ENCODE measurements at places on chromosomes 4 and X. TPM values are rescaled to one million over a fixed set of nuclear protein-coding genes. Genes with fewer than 3 reads are reported as not detected.

- H3K4me1 ChIP-seq = no peaks in the 10 kb centered on the region
- no peaks in the 10 kb centered on the region for H3K27me3 ChIP-seq
- H3K4me3 ChIP-seq = no peak overlapping the region
- H3K36me3 ChIP-seq = no peaks in the 10 kb centered on the region
These were observed 38.7 kb downstream of the NLGN3 start for GRCh38 chrX:71183341-71183740.

- H3K4me3 ChIP-seq = no peak overlapping the region
- H3K27ac ChIP-seq = no peak overlapping the region
- DNase-seq = no peak
- no peaks in the 10 kb centered on the region for H3K36me3 ChIP-seq
- peaks cover 2% of the 10 kb centered on the region for H3K27me3 ChIP-seq
These were observed 110.7 kb downstream of the CCSER1 start for GRCh38 chr4:90237751-90238530.

DNA sequence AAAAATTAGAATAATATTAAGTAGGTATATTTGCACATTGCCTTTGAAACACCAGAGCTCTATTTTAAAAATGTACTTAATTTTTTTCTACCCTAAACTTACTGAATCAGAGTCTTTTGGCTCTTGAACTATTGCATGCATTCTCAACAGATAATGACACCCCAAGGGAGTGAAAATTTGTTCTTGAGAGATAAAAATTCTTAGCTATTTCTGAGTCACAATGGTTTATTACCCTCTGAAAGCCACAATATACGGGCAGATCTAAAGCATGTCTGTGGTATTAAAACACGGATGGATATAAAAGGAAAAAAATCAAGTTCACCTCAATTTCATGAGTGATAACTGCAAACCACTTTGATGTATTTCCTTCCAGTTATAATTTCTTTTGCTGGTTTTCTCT, 636.3 kb upstream of the FTHL17 start:
- no peak overlapping the region for H3K27ac ChIP-seq
- no peak for DNase-seq
- no peaks in the 10 kb centered on the region for H3K27me3 ChIP-seq
- H3K4me1 ChIP-seq = no peaks in the 10 kb centered on the region

DNA sequence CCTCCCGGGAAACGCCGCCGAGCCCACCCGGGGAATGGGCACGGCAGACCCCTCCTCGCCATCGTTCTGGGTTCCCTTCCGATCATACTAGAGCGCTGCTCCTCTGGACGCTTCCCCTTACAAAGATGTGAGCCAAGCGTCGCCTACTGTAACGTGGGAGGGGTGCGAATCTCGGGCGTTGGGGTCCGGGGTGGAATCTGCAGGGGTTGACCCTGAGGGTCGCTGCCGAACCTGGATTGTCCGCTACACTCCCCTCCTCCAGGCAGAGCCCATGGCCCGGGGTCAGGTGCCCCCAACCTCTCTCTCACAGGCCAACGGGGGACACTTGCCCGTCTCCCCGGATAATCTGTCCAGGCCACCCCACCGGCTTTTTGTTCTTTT, 13.8 kb downstream of the BCOR start:
- peaks cover 10% of the 10 kb centered on the region for H3K4me1 ChIP-seq
- peak overlapping the region; percentile 56 for H3K27ac ChIP-seq
- H3K4me3 ChIP-seq = peak overlapping the region; percentile 37
- no peaks in the 10 kb centered on the region for H3K36me3 ChIP-seq

- no peak overlapping the region for H3K4me3 ChIP-seq
- H3K36me3 ChIP-seq = no peaks in the 10 kb centered on the region
- DNase-seq = no peak
These were observed 414.5 kb upstream of the ATOH1 start for GRCh38 chr4:93414041-93414550.

GRCh38 chr4:69124941-69125340, 28.7 kb downstream of the UGT2B7 start:
- no peak overlapping the region for H3K27ac ChIP-seq
- H3K36me3 ChIP-seq = no peaks in the 10 kb centered on the region
- H3K27me3 ChIP-seq = no peaks in the 10 kb centered on the region
- H3K4me1 ChIP-seq = no peaks in the 10 kb centered on the region
- no peak for DNase-seq

- no peaks in the 10 kb centered on the region for H3K36me3 ChIP-seq
- H3K4me1 ChIP-seq = no peaks in the 10 kb centered on the region
- DNase-seq = no peak
These were observed 31.0 kb downstream of the RAB40A start for GRCh38 chrX:103488332-103488731.

- H3K36me3 ChIP-seq = no peaks in the 10 kb centered on the region
- no peaks in the 10 kb centered on the region for H3K27me3 ChIP-seq
- H3K27ac ChIP-seq = no peak overlapping the region
- no peak for DNase-seq
- H3K4me1 ChIP-seq = no peaks in the 10 kb centered on the region
- H3K4me3 ChIP-seq = no peak overlapping the region
These were observed 31.6 kb downstream of the UGDH start for GRCh38 chr4:39495446-39496213.

Gene CDX4
- total RNA-seq = not detected

Gene MAGEE1
- 9.1 TPM for total RNA-seq

Gene SPON2
- total RNA-seq = 51.0 TPM

Gene PLXNB3
- 0.73 TPM for total RNA-seq

Measured in ovary (tissue), 10 donors.